AG10803 (cell line): ENCODE measurements at places on chromosomes 6 and 20.

- DNase-seq = peak; percentile 41
Measured at GRCh38 chr20:58550275-58551059, 35.3 kb upstream of the APCDD1L start.

- no peak for DNase-seq
Measured at GRCh38 chr6:160190081-160190480, 68.5 kb downstream of the SLC22A1 start.

- peak; percentile 2 for DNase-seq
Measured at GRCh38 chr6:170583756-170584180, 669 bp downstream of the PDCD2 start.

- no peak for DNase-seq
Measured at GRCh38 chr6:105786890-105787655, 299.1 kb upstream of the PRDM1 start.

GRCh38 chr6:36851149-36851614, 11.9 kb upstream of the CPNE5 start:
- DNase-seq = peak; percentile 63

- DNase-seq = no peak
Measured at GRCh38 chr20:59143326-59143725, 20.3 kb upstream of the ZNF831 start.

DNA sequence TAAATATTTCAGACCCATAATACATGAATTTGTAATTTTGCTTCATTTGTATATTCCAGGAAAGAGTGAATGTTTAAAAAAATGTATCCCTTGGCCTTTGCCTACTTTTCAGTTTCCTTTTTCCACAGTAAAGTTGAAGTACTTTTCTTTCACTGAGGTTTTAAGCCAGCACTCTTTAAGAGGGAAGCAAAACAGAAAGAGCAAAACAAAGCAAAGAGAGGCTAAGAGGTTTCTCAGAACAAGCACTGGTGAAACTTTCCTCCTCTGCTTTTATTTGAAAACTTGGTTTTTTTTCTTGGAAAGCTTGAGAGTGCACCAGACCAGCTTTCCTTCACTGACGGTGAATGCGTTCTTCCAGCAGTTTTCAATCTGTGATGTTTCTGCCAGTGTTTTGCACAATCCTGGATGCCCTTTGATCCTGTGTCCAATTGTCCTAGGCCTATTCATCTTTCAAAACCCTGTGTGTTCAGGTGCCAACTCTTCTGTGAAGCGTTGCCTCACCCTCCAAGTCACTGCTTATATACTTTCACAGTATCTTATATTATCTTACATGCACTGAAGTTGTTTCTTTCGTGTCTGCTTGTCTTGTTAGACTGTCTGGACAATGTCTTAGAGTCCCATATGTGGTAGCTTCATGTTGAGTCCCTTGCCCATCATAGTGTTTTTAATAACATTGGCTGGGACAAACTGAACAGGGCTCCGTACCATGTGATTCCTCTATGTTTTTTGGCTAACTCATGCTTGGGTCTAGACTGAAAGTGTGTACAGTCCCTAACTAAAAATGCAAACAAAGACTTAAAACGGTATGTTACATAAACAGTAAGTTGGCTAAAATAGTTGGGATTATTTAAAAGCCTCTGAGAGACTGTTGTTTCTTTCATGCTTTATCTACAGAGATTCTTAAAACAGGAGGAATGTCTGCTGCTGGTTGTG, 1.9 kb downstream of the RNF217 start:
- peak; percentile 65 for DNase-seq

- no peak for DNase-seq
Measured at GRCh38 chr6:169450097-169450496, 196.5 kb upstream of the THBS2 start.

GRCh38 chr6:45681860-45682511, 304.3 kb upstream of the SUPT3H start:
- DNase-seq = peak; percentile 63

DNA sequence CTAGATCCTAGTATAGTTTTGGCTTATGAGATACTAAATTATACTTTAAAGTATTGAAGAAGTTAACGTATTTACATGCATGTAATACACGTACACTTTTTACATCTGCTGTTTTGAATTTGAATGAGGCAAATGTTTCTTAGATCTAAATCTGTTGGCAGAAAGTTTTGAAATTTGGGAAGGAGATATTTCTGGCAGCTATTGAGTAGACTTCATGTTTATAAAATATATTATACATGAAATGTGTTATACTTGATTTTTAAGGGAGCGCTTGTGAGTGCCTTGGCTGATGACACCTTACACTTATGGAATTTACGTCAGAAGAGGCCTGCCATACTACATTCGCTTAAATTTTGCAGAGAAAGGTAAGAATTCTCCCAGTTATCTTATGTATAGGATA, 34.7 kb downstream of the STXBP5 start:
- no peak for DNase-seq

GRCh38 chr6:3741477-3741871, 10.0 kb downstream of the PXDC1 start:
- no peak for DNase-seq

DNA sequence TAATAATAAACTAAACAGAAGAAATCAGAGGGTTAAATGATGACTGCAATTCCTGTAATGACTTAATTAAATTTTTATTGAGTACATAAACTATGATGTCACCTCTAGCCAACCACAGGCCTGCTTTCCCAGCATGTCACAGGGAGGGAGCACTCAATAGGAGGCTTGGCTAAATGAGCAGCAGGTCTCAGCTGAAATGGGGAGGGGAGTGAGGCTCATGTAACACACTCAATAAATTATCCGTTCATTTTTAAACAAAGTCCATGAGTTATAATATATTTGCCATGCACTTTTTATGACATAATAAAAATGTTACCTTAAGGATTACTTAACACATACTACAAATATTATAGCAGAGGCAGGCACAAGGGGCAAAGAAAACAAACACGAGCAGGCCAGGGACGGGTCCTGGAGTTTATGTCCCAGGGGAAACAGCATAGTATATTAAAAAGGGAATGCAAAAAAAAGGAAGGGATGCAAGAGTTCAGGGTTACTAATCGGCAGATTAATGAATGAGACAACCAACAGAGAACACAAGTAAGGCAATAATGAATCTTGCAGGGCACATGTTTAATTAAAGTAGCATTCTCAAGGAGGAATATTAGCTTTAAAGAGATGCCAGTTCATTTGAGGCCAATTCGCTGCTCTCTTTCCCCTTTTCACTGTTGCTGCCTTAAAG, 27.1 kb upstream of the FAM83C start:
- DNase-seq = no peak
